Effector CD8-positive, alpha-beta T cell (primary cell): ENCODE measurements at places on chromosomes 7 and 10.

DNA sequence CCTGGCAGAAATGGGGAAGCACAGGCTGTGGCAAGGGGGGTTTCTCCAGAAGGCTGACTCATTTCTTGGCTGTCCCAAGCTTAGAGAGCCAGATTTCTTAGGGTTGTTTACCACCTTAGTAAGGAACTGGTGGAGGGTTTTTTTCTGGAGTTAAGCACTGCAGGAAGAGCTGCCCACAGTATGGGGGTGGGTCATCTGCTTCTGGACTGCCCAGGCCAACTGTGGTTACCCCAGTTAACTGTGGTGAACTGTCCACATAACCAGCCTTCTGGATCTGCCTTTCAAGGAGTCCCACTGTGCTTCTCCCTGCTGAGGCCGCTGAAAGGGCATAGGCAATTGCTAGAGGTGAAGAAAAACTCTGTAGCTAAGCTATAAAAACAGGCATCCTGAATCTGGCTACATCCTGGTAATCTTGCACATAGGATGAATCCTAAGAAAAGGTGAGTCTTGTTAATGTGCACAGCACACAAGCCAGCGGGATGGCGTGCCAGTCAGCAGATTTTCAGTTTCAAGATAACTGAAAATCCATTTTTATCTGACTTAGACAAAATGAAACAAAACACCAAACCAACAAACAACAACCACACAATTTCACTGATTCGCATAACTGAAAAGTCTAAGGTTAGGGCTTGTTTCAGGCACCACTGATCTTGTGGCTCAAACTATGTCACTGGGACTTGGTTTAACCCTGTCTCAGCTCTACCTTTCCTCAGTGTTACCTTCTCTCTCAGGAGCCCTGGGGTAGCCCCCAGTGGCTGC is 21.6 kb upstream of the TSPAN33 start:
- no peak for DNase-seq

GRCh38 chr7:64892666-64893309 is 10.3 kb upstream of the ZNF273 start:
- no peak for DNase-seq

DNA sequence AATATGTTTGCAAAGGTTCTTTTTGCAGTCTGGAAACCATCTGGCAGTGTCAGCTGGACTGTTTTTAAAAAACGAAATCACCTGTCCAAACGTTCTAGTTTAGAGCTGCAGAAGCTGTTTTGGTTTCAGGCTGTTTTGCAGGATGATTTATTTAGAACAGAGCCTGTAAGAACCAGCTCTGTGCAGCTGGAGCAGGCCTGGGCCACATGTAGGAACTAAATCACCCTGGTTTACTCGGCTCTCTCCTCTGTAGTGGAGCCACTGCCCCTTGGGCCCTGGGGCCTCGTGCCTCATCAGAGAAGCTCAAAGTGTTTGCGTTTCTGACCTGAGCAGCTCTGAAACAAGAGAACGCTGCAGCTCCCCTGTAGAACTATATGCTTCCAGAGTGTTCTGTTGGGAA is 142.5 kb downstream of the ACTR3B start:
- no peak for DNase-seq

DNA sequence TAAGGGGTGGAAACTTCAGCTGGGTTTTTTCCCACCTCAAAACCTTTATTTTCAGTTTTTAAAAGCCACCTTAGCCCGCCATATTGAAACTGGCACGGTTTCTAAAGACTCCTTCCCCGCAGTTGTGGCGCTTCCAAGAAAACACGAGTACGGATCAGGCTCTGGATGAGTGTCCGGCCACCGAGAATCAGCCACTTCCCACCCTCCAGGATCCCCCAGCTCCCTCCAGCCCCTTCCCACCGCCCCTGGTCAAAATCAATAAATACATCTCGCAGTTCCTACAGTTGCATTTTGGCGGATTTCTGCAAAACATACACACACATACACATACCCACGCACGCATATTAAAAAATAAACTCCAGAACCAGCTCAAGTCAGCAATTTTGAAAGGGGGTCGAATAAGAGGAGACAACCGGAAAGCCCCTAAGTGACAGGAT is 1.1 kb downstream of the SFMBT2 start:
- DNase-seq: no peak

GRCh38 chr10:74419958-74420375 is 268.9 kb downstream of the ADK start:
- no peak for DNase-seq

DNA sequence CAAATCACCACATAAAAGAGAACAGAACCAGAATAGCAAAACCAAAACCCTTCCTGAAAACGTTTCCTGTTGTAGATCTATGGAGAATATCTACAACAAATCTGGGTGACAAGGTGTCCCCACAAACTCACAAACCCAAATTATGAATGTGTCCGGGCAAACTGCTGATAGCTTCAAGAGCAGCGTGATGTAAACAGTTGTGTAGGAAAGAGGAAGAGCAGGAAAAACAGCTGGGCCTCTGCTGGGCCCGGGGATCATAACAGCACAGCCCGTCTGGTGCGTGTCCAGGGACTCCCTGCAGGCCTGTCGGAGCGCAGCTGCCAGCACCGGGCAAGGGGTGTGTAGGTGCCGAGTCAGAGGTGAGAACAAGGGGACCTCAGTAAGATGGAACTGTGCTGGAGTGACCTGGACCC is 53.7 kb downstream of the KCNH2 start:
- DNase-seq: no peak
